Right cardiac atrium (tissue), 5 donors: ENCODE measurements at places on chromosomes 7 and 10.

DNA sequence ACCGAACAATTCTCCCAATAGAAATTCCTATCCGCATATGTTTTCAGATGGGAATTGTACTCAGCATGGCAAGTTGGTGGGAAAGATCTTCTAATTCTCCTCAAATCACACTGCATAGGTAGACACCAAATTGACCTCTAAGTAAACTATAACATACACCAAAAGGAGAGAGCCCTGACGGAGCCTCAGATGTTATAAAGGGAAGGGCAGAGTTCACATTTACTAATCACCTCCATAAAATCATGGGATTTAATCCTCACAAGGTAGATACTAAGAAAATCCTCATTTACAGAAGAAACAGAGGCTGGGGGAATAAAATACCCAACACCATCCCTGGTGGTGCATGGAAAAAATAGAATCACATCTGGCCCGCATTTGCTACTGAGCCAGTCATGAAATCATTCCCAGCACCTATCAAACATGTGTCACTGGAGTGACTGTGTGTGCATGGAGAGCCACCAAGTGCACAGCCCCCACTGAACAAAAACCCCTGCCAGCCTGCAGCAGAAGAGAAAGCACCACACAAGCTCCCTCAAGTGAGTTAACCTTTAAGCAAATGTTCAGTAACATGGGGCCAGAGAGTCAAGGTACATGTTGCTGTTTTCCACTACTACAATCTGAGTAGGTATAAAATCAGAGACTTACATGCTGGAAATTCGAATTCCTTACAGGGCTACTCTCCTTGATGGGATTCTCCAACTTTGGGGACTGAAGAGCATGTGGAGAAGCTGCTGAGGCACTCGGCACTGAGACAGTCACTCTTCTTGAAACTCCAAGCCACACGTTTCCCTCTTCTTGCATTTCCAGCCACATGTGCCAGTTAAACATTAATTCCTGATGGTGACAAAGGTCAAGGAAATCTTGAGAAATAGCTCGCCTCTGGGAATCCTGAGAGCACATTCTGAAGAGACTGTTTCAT, at the start of gene DDC:
TSS of gene DDC (minus strand) at position 766 of the 919 bp plus-strand sequence. CDS start 21,320 bp downstream, outside the sequence.
- DNase-seq: no peak

DNA sequence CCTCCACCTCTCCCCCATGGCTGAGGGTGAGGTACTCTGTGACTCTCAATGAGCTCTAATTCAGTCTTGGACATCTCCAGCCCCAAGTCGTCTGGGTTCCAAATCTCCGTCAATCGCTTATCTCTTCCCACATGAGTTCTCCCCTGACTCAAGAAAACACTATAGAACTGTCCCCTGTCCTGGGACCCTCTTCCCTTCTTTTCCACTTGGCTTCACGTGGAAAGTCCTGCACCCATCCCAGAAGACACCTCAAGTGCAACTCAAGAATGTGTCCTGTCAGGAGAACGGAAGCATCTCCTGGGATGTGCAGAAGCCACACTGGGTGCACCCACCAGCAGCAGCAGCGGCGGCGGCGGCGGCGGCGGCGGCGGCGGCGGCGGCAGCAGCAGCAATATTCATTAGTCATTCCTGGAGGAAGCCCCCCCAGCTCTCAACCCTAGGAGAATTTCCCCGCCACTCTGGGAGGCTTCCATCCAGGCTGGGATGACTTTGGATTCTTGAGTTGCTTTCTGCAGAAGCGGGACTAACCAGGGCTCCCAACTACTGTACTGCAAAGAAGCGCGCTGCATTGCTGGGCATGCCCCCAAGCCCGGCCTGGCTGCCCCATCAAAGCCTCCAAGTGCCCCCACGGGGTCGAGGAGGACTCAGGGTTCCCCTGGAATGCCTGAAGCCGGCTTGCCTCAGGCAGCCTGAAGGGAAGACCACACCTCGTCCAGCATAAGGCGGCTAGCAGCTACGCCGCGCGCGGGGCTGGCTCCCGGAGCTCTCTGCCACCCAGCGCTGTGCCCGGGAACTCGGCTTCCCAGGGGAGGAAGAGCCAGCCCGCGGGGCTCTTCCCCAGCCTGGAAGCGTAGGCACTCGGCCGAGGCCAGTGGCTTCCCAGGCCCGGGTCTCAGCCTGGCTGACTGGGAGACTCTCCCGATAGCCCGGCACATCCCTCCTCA, 1.0 kb downstream of the CRTAC1 start:
- peak; percentile 66 for DNase-seq

GRCh38 chr10:127832501-127832900, 60.2 kb downstream of the CLRN3 start:
- no peak for DNase-seq

GRCh38 chr7:36416251-36416650, 26.6 kb downstream of the ANLN start:
- no peak for DNase-seq

GRCh38 chr7:32511791-32512190, 16.5 kb downstream of the AVL9 start:
- DNase-seq: no peak

DNA sequence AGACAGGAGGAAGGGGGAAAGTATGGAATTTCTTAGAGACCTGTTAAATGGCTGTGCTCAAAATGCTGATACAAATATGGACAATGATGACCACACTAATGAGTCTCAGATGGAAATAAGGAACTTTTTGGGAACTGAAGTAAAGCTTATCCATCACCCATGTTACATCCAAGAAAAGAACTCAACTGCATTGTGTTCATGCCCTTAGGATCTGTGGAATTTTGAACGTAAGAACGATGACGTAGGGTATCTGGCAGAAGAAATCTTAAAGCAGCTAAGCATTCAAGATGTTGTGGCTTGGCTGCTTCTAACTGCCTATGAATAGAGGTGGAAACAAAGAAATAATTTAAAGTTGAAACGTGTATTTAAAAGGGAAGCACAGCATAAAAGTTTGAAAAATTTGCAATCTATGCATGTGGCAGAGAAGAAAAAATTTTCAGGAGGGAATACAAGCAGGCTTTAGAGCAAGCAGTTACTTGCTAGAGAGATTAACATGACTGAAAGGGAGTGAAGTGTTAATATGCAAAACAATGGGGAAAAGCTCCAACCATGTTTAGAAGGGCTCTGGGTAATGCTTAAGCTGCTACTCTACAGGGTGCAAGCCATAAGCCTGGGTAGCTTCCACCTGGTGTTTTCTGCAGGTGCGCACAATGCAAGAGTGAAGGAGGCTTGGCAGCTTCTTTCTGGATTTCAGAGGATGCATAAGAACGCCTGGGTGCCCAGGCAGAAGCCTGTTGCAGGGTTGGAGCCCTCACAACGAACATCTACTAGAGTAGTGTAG, 499.7 kb upstream of the SEMA3D start:
- DNase-seq: no peak
